SK-N-SH (cell line): ENCODE measurements at places on chromosomes 2 and 18.

- no peak for DNase-seq
These were observed 80.4 kb upstream of the ZCCHC2 start for GRCh38 chr18:62442391-62442790.

GRCh38 chr2:179049546-179050311 lies at the start of gene CCDC141:
CCDC141 (minus strand) TSS chr2:179050137; CDS start chr2:179049941, 196 bp downstream.
- DNase-seq: peak; percentile 23

GRCh38 chr2:63345285-63345633 lies 243.0 kb downstream of the WDPCP start:
- DNase-seq: no peak

GRCh38 chr2:48445091-48445725 lies 84.7 kb upstream of the STON1 start:
- DNase-seq: no peak

GRCh38 chr2:48601349-48601748 lies 16.3 kb upstream of the GTF2A1L start:
- no peak for DNase-seq

GRCh38 chr2:18684206-18685038 lies 95.1 kb upstream of the NT5C1B start:
- DNase-seq: no peak
